ENCODE measurements at places on chromosomes 5 and 9. TPM values are rescaled to one million over a fixed set of nuclear protein-coding genes. Genes with fewer than 3 reads are reported as not detected.
A peak's percentile ranks its signal among the peaks of the same experiment; 100 is the strongest.

DNA sequence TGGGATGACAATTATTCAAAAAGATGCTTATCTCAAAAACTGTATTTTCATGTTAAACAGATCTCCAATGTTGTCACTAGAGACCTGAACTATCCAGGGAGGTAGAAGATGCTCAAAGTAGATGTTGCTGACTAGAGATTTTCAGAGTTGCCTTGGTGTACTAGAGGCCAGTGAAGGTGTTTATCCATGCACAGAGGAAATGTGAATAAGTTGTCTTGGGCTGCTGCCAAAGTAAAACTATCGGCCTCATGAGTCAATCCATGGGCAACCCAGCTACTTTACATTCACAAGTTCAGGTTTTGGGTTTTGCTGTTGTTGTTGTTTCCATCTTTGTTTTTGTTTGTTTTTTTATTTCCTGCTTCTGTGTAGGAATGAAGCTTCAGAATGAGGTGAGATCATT is 141.1 kb upstream of the RANBP3L start:
- DNase-seq = peak; percentile 9

- DNase-seq = no peak
These were observed 3.7 kb upstream of the IRX2 start for GRCh38 chr5:2755076-2755680.

- DNase-seq = no peak
These were observed 34.2 kb downstream of the ADAMTS2 start for GRCh38 chr5:179311091-179311470.

GRCh38 chr9:80447876-80448275 is 876.1 kb downstream of the TLE4 start:
- DNase-seq = no peak

GRM6 gene
- total RNA-seq = not detected

GRCh38 chr5:120806202-120806601 is 342.1 kb downstream of the PRR16 start:
- no peak for DNase-seq

DNA sequence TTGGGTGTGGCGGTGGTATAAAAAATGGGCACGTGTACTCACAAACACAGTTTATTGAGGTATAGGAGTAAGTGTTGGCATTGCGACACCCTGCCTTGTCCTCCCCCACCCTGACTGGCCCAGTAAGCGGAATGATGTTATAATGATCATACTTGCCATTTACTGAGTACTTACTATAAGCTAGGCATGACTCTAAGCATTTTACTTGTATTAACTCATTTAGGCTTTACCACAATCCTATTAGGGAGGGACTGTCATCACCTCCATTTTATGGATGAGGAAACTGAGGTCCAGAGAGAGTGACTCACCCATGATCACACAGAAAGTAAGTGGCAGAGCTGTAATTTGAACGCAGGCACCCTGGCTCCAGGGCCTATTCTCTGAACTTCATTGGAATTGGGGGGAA is 2.3 kb downstream of the SMIM3 start:
- peak; percentile 32 for DNase-seq

DNA sequence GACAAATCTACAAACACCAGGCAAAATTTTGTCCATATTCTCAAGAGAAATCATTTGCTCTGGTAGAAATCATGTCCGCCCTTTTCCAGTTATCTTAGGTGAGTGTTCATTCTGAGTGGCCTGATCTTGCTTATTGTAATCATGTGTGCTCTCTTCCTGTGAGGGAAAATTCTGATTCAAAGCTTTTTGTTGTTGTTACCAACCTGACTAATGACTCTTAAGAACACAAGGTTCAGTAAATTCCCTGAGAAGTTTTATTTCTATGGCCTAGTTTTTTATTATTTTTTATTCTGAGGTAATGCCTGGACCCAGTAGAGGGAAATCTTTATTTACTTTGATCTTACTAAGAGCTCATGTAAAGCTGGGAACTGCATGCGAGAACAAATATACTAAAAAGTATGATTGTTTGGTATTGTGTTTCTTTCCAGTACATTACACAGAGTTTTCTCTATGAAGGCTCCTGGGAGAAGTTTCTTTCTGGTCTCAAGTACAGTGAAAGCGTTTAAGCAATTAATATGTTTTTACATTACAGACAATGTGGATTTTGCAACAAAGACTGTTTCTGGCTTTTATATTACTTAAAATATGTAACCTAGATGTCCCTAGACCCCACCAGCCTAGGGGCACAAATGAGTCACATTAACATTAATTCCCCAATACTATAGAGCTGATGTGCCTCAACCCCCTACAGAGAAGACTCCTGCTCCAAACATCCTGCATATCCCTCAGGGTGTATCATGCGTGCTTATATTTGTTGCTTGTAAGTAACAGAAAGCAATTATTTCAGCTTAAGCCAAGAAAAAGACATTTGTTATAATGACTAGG is 138.1 kb downstream of the TMEM167A start:
- DNase-seq = no peak

TRPM6 gene
- 0.07 TPM for total RNA-seq

PLPP1 gene
- total RNA-seq = 7.9 TPM

C9orf50 gene
- total RNA-seq = not detected

GRCh38 chr5:766666-767431 is 17.7 kb downstream of the ZDHHC11B start:
- DNase-seq = no peak

DNA sequence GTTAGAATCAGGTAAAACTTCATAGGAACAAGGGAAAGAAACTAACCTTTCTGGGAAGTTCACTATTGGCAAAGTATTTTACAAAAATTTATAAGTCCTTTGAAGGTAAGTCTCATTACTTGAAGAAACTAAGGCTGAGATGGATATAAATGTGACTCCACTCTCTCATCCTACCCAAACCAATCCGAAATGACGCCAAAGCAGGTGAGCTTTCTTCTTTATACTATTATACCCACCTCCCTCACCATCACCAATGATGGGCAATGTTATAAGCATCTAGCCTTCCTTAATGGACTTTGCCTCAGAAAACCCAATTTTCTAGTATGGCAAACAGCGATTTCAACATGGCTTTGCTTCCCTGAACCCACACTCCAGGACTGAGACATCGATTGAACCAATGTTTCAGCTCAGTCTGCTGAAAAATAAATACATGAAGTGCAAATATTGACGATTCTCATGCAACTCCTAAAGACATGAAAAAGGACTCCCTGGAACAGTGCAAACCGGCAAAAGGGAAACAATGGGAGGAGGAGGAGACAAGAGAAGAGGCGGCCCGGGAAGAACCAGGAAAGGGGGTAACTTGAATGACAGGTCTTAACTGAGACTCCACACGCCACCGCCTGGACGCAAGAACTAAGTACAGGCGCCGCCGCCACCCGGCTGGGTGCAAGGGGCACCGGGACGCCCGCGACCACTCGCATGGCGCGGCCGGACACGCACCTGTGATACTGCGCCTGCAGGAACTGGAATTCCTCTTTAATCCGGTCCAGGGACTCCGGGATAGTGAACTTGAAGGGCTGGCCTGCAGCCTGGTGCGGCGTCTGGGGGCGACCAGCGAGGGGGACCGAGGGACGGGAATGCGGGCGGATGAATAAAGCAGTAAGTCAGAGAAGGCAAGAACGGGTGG is 2.5 kb downstream of the TLE1 start:
- peak; percentile 59 for DNase-seq

SARDH gene
- 7.8 TPM for total RNA-seq

DNA sequence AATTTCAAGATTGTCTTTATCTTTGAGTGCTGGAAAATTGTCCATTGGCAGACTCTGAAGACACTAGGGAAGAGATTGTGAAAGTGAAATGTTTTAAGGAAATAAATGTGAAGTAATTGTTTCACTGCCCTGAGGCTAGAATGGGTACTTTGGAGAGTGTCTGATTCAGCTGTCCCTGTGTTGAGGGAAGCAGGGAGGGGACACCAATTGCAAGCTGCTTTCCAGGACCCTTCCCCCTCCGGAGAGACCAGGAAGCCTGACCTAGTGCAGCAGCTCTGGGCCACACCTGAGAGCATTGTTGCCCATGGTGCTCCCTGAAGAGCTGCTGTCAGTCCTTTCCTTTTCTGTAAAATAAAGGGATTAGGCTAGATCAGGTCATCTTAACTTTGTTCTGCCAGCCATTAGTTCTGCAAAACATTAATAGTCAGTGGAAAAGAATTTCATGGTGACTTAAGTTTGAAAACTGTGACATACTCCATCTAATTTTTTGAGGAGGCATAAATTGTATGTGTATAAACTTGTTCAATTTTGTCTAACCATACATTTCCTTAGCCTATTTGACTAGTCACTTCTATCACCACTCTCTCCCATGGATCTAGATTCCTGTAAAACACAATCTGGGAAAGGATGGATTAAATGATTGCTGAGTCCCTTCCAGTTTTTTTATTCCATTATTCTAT is 18.8 kb downstream of the MAP1B start:
- DNase-seq = no peak

IFNA6 gene
- total RNA-seq = not detected

GPR21 gene
- 1.0 TPM for total RNA-seq

DNA sequence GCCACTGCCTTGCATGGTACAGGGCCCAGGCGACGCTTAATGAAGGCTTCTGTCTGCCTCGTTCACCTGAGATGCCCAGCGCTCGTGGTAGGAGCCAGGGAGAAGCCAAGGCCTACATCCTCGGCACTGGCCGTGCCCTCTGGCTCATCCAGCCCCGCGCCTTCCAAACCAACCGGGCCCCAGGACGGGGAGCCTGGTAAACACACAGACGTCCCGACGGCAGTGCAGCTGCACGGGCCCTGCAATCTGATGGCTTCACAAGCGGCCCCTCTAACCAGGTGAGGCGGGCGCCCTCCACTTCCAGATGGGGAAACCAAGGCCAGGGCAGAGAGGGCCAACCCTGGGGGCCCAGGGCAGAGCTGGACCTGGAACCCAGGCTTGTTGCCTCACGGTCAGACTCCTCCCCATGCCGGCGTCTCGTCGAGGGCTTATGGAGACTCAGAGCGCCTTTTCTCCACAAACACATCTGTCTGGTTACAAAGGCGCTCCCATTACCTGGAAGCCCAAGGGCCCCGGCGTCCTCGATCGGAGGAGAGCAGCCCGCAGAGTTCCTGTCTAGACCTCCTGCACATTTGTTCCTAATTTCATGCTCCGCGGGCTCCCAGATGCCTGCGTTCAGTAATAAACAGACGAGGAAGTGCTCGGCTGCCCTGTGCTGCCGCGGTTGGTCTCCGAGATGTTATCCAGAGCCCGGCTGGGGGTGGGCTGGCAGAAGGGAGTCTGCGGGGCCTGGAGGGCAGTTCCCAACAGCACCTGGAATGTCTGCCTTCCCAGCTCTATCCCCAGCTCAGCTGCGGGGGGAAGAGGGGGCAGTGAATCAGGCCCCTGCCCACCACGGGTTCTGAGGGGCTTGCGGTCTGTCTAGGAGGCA is 23.5 kb downstream of the FAM163B start:
- no peak for DNase-seq

GRCh38 chr5:167820101-167820990 is 471.1 kb upstream of the WWC1 start:
- no peak for DNase-seq

- no peak for DNase-seq
These were observed 377.7 kb downstream of the CYLC2 start for GRCh38 chr9:103372828-103373227.

- DNase-seq = no peak
These were observed 182.1 kb downstream of the DMRT2 start for GRCh38 chr9:1231998-1232919.

Measured in activated CD4-positive, alpha-beta T cell treated with anti-CD3 and anti-CD28 coated beads for 36 hours (primary cell).